ENCODE measurements at places on chromosomes 13 and 19.

GRCh38 chr13:74103196-74103595 lies 31.0 kb downstream of the KLF12 start:
- no peak for DNase-seq

DNA sequence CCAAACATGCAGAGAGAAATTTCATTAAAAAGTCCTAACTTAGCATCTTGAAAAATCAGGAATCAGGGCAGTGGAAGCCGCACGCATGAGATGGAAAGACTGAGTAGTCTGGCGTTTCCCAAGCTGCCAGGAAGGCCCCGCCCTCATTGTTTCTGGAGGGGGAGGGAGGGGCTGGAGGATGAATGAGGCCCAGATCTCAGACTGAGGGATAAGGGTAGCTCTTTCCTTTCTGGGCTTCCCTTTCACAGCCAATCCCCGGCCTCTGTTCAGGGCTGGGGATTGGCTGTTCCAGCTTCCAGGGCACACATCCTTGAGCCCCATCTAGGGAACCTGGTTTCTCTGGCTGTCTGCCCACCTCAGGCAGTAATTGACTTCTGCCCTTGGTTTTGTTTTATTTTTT lies 7.3 kb downstream of the C19orf53 start:
- no peak for DNase-seq

- DNase-seq = no peak
Observed at GRCh38 chr13:60757501-60758215, 360.6 kb downstream of the TDRD3 start.

DNA sequence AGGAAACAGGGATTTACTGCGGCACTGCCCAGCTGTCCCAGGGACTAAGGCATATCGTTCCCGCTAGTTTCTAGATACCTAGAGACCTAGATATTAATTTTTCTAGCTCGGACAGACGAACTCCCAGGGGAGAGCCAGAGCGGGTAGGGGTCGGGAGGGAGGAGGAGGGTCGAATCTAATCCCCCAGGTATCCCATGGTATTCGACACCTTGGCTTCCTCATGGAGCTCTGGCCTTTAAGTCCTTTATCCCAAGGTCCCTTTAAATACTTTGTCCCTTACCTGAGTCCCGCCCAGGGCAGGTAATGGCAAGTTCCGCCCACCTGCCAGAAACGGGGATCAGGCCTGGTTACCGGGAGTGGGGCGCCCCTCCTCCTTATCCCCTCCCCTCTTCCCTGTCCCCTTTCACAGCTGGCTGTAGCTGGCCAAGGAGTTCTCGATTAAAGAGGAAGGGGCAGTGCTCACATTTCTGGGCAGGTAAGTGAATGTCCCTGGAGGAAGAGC lies at the start of gene PRRG2:
Gene PRRG2 (plus strand): TSS at position 310 of the 502 bp plus-strand sequence. CDS start 1,904 bp downstream, outside the sequence.
- no peak for DNase-seq

GRCh38 chr19:33963514-33963913 lies 166.8 kb downstream of the KCTD15 start:
- DNase-seq = no peak

GRCh38 chr13:52599037-52599847 lies 43.0 kb upstream of the HNRNPA1L2 start:
- no peak for DNase-seq

DNA sequence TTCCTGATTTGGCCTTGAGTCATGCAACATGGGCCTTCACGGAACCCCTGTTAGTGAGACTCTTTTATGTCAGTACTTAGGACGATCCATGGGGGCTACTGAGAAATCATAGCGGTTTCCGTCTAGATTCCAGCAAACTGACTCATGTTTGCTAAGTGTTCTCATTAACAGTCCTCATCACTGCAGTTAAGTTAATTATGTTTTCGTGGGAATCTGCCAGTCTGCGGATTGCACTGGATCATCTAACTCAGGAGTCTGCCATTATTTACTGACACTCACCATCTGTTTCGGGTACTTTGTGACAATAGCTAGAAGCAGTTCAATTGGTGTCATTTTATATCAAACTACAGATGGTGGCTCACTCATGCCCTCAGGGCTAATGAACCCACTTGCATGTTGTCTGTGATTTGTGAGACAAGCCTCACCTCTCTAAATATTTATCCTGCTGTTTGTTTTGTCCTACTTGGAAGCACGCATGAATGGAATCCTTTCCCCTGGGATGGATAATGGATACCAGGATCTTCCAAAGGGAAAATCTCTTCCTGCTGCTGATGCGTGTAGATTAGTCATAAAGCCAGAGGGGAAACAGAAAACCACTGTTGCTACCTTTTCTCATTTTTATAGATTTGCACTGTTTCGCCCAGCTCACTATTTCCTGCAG lies 61.8 kb downstream of the RAB20 start:
- no peak for DNase-seq

DNA sequence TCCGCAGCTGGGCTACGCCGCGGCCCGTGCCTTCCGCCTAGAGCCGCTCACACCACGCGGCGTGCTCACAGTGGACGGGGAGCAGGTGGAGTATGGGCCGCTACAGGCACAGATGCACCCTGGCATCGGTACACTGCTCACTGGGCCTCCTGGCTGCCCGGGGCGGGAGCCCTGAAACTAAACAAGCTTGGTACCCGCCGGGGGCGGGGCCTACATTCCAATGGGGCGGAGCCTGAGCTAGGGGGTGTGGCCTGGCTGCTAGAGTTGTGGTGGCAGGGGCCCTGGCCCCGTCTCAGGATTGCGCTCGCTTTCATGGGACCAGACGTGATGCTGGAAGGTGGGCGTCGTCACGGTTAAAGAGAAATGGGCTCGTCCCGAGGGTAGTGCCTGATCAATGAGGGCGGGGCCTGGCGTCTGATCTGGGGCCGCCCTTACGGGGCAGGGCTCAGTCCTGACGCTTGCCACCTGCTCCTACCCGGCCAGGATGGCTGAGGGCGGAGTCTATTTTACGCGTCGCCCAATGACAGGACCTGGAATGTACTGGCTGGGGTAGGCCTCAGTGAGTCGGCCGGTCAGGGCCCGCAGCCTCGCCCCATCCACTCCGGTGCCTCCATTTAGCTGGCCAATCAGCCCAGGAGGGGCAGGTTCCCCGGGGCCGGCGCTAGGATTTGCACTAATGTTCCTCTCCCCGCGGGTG lies 7.4 kb downstream of the DBP start:
- no peak for DNase-seq

GRCh38 chr13:21748166-21748565 lies 77.3 kb downstream of the FGF9 start:
- no peak for DNase-seq

DNA sequence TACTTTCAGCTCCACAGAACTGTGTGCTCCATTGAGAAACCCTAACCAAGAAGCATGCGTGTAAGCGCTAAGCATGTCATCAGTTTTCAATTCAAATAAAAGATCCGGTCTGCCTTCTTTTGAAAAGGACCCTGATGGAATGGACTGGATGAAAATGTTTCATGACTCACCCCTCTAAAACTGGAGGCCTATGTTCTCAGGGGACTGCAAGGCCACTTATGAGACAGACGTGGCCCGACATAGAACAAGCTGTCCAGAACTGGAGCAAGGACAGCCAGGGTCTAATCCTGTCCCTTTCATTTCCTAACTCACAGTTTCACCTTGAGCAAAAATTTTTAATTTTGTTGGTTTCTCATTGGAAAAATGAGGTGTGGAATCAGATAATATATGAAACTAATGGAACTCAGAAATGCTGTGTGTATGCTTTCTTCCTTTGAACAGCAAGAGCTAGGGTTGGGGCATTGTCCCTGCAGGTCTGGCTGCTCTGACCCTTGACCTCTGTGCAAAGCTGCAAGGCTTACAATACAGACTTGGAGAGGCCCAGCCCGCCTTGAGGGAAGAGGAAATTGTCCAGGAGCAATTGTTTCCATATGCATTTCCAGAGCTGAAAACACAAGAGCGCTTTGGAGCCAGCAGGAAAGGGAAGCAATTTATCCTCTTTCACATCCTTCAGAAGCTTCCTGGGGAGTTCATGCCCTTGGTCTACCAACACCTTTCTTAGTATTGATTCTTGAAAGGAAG lies 553.4 kb upstream of the KLF12 start:
- DNase-seq = no peak

DNA sequence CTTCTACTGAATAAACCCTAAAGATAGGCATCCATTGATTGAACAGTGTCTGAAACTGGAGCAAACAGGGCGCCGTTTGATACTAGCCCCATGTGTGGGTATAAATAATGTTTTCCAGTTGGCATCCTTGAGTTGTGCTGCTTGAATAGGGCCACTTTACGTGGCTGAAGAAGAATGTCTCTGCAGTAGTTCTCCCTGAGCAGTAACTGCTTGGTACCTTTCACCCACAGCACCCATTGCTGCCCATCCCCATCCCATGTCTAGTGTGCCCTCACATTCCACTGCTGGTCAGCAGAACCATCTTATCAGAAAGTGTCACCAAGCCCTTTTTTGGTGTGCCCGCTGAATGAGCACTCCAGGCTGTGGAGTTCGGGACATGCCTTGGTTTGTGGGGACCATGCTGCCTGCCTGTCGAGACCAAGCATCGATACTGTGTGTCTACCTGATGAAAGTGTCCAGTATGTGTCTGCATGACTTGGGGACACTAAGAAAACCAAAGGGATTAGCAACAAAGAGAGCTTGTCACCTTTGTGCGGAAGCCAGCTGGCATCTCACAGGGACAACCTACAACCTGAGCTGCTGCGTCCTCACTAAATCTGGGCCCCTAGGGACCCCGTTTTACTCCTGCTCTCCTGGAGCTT lies 162.0 kb downstream of the TM9SF2 start:
- no peak for DNase-seq

DNA sequence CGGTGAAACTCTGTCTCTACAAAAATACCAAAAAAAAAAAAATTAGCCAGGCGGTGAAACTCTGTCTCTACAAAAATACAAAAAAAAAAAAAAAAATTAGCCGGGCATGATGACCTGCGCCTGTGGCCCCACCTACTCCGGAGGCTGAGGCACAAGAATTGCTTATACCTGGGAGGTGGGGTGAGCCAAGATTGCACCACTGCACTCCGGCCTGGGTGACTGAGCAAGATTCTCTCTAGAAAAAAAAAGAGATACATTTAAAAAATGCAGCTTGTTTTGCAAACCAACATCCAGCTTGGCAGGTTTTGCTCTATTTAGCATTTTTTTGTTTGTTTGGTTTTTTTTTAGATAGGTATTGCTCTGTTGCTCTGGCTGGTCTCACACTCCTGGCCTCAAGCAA lies 6.7 kb upstream of the PGPEP1 start:
- no peak for DNase-seq

GRCh38 chr13:109043636-109044035 lies 414.2 kb downstream of the MYO16 start:
- DNase-seq = no peak

- DNase-seq = no peak
Observed at GRCh38 chr13:113528101-113528812, 37.7 kb upstream of the DCUN1D2 start.

GRCh38 chr19:33299051-33299688 lies 3.2 kb downstream of the CEBPA start:
- DNase-seq = no peak

GRCh38 chr13:52947921-52948373 lies 80.7 kb upstream of the OLFM4 start:
- no peak for DNase-seq

GRCh38 chr19:41377977-41378709 lies 1.8 kb downstream of the TMEM91 start:
- DNase-seq = no peak

- DNase-seq = no peak
Observed at GRCh38 chr13:110023729-110024644, 237.6 kb upstream of the IRS2 start.

DNA sequence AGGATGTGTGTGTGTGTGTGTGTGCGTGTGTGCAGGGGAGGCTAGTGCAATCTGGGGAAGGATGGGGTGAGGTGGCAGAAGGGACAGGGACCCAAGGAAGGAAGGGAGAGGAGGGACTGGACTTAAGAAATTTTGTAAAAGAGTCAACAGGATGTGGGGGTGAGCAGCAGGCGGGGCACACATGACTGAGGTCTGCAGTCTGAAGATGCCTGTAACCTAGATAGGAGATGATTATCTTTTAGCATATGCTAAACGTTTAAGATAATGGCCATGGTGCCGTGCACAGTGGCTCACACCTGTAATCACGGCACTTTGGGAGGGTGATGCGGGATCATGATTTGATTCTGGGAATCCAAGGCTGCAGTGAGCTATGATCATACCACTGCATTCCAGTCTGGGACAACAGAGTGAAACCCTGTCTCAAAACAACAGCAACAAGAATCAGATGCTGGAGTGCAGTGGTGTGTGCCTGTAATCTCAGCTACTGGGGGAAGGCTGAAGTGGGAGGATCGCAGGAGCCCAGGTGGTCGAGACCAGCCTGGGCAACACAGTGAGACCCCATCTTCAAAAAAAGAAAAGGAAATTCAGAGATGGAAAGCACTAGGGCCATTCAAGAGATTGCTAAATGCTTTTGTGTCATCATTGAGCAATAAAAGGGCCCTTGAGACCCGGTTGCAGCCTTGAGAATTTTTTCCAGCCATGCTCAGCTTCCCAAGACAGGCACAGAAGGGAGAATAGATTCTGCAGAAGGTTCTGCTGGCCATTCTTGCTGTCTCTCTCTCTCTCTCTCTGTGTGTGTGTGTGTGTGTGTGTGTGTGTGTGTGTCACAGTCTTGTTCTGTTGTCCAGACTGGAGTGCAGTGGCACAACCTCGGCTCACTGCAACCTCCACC lies 3.8 kb upstream of the ZNF414 start:
- peak; percentile 35 for DNase-seq

DNA sequence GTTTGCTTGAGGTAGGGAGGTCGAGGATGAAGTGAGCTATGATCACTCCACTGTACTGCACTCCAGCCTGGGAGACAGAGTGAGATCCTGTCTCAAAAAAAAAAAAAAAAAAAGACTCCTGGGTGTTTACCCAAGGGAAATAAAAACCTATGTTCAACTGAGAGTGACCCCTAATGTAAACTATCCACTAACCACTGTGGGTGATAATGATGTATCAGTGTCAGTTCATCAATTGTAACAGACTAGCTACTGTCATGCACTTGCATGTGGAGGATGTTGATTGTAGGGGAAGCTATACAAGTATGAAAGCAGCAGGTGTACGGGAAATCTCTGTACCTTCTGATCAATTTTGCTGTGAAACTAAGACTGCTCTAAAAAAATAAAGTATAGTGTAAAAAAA lies 2.6 kb upstream of the CIB3 start:
- DNase-seq = no peak

DNA sequence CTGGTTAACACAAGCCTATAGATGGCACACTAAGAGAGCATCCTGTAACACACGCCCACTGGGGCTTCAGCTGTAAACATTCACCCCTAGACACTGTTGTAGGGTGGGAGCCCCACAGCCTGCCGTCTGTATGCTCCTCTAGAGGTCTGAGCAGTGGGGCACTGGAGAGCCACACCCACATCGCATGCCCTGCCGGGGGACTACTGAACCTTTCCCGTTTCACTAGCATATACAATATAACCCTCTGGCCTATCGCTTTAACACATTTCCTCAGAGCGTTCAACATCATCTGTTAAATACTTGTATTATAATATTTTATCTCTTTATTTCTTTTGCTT lies 73.4 kb downstream of the PCDH9 start:
- DNase-seq = no peak

GRCh38 chr13:31504918-31505317 lies 234.4 kb upstream of the RXFP2 start:
- DNase-seq = no peak
